Naive thymus-derived CD4-positive, alpha-beta T cell (primary cell): ENCODE measurements at places on chromosomes 13 and 19. TPM values are rescaled to one million over a fixed set of nuclear protein-coding genes. Genes with fewer than 3 reads are reported as not detected.

Gene PLPPR3
- total RNA-seq, result not detected in 2 replicates

Gene LENG9
- 4.3 TPM for total RNA-seq

Gene WDR87
- not detected for total RNA-seq

Gene COLGALT1
- 51.4 and 57.6 TPM in 2 replicates for total RNA-seq

Gene MBD3L2
- not detected in 2 replicates for total RNA-seq

Gene EDDM13
- total RNA-seq, result not detected

- no peaks in the 10 kb centered on the region for H3K36me3 ChIP-seq
- no peaks in the 10 kb centered on the region for H3K4me1 ChIP-seq
- no peak overlapping the region for H3K27ac ChIP-seq
- H3K27me3 ChIP-seq, result peaks cover 10% of the 10 kb centered on the region
- H3K4me3 ChIP-seq, result no peak overlapping the region
These were observed 5.3 kb downstream of the ARHGEF7 start for GRCh38 chr13:111120422-111120821.

DNA sequence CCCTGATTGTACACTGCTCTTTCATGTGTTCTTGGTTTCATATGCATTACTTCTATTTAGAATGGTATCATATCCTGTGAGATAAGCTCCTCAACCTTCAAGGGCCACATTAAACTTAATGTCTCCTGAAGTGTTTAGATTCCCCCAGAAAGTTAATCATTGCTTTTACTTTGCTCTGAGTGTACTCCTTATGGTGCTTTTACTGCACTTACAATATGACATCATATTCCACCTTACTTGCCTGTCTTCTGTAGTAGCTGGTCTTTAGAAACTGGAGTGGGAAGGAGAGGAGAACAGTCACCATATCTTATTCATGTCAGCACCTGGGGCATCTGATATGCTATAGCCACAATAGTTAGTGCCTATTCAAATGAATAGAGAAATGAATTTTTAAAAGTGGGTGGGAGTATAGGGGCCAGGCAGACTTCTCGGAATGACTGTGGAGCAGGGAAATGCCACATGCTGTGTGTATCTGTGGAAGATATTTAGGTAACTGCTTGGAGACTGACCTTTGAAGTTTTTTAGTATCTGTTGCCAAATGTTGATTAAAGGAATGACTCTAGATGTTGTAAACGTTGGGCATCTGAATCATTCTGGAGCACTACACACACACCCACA, 40.2 kb downstream of the SLAIN1 start:
- DNase-seq, result no peak
- no peak overlapping the region for H3K4me3 ChIP-seq
- H3K4me1 ChIP-seq, result no peaks in the 10 kb centered on the region
- H3K27ac ChIP-seq, result no peak overlapping the region

- no peaks in the 10 kb centered on the region for H3K27me3 ChIP-seq
- no peak for DNase-seq
- no peak overlapping the region for H3K4me3 ChIP-seq
- H3K36me3 ChIP-seq, result no peaks in the 10 kb centered on the region
These were observed 50.5 kb downstream of the KCNRG start for GRCh38 chr13:50065712-50066111.

DNA sequence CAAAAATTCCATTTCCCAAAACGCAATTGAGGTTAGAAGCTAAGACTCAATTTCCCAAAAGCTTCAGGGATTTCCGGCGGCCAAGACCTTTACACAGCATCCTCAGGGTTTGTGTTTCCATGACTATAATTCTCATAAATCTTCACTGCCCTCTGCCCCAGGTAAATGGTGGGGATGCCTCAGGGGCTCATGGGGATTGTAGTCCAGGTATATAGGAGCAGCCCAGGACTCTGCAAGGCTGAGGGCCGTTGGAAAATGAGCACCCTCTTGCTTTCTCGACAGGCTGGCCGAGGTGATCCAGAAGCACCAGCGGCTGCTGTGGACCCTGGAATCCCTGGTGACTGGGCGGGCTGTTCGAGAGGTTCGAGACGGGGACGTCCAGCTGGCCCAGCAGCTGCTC, 6.4 kb downstream of the ALDH16A1 start:
- no peak for DNase-seq
- no peaks in the 10 kb centered on the region for H3K36me3 ChIP-seq
- peaks cover 1% of the 10 kb centered on the region for H3K4me1 ChIP-seq
- no peak overlapping the region for H3K4me3 ChIP-seq
- no peak overlapping the region for H3K27ac ChIP-seq
- no peaks in the 10 kb centered on the region for H3K27me3 ChIP-seq

GRCh38 chr19:6639439-6639838, 30.5 kb downstream of the TNFSF14 start:
- H3K36me3 ChIP-seq, result no peaks in the 10 kb centered on the region
- H3K4me1 ChIP-seq, result peaks cover 17% of the 10 kb centered on the region
- DNase-seq, result no peak

DNA sequence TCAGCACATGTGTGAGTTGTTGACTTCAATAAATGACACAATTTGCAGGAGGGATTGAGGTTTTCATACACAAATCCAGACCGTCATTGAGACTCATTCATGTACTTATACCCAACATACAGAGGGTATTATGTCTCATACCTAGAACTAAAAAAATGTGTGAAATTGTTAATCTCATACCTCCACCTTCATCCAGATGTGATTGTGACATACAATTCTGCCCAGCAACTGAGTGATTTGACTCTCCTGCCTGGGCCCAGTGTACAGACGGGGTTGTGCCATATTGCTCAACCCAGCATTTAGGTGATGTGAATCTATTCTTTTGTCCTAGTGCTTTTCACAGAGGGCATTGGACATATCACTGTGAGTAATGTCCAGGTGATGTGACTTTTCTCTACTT, 12.6 kb upstream of the ZNF681 start:
- peaks cover under 1% of the 10 kb centered on the region for H3K36me3 ChIP-seq
- no peak for DNase-seq
- no peak overlapping the region for H3K27ac ChIP-seq
- H3K4me3 ChIP-seq, result no peak overlapping the region

DNA sequence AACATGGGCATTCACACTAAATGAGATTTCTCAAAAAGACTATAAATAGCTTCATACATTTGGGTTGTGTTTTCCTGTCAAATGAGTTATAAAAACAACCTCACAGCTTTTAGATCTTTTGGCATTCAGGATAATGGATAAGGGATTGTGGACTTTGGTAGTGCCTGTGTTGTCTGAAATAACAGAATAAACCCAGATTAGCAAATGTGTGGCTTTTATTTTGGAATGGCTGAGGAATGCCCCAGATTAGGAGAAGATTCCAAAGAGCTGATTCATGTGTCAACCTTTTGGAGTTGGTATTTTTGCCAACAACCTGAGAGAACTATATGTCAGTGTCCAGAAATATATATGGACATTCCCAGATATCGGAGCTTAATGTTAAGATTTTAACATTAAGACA, 164.7 kb downstream of the MTUS2 start:
- no peaks in the 10 kb centered on the region for H3K4me1 ChIP-seq
- no peak for DNase-seq
- no peak overlapping the region for H3K4me3 ChIP-seq
- H3K27ac ChIP-seq, result no peak overlapping the region
- no peaks in the 10 kb centered on the region for H3K27me3 ChIP-seq

- H3K27me3 ChIP-seq, result no peaks in the 10 kb centered on the region
- DNase-seq, result no peak
- H3K4me3 ChIP-seq, result no peak overlapping the region
- H3K27ac ChIP-seq, result no peak overlapping the region
These were observed 47.4 kb downstream of the KDM4B start for GRCh38 chr19:5016268-5016667.

DNA sequence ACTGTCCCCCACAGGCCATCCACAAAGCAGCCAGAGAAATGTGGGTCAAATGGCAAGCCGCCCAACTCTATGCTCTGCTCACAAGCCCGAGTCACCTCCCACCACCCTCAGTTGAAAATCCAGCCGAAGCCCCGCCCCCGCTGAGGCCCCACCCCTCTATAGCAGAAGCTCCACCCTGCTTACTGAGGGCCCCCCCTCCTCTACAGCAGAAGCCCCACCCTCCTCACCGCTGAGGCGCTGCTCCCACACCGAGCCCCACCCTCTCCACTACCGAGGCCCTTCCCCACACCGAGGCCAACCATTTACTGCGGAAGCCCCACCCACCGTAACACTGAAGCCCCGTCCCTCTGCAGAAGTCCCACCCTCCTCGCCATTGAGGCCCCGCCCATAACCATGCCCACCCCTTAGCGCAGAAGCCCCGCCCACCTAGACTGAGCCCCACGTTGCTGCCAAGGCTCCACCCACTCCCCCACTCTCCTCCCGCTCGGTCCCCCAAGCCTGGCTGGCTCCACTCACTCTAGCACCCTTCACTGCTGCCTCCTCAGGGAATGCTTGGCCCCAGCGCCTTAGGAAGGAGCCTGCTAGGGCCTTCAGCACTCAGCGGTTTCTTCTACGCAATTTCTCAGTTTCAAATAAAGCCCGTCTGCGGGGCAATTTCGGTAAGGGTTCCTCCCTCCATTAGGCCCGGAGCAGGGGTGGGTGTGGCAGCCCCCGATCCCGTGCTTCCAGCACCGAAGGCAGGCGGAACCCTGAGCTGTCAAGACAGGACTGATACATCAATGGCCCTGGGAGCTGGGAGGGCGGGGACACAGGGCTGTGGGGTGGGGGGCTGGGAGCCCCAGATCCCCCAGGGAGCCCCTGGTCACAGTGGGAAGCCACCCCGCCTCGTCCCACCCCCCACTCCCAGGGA, 9.0 kb upstream of the MYDGF start:
- H3K36me3 ChIP-seq, result peaks cover 4% of the 10 kb centered on the region
- no peak for DNase-seq

DNA sequence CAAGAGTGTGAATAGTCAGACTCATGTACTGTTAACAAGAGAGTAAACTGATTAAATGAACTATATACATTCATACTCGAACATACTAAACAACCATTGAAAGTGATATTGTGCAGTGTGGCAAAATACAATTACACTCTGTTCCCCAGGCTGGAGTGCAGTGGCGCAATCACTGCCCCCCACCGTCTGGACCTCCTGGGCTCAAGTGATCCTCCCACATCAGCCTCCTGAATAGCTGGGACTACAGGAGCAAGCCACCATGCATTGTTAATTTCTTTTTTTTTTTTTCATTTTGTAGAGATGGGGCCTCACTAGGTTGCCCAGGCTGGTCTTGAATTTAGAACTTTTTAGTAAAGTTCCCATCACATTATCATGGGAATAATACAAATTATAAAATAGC, 77.3 kb upstream of the LSM14A start:
- DNase-seq, result no peak
- no peaks in the 10 kb centered on the region for H3K4me1 ChIP-seq
- no peaks in the 10 kb centered on the region for H3K27me3 ChIP-seq
- no peak overlapping the region for H3K4me3 ChIP-seq

DNA sequence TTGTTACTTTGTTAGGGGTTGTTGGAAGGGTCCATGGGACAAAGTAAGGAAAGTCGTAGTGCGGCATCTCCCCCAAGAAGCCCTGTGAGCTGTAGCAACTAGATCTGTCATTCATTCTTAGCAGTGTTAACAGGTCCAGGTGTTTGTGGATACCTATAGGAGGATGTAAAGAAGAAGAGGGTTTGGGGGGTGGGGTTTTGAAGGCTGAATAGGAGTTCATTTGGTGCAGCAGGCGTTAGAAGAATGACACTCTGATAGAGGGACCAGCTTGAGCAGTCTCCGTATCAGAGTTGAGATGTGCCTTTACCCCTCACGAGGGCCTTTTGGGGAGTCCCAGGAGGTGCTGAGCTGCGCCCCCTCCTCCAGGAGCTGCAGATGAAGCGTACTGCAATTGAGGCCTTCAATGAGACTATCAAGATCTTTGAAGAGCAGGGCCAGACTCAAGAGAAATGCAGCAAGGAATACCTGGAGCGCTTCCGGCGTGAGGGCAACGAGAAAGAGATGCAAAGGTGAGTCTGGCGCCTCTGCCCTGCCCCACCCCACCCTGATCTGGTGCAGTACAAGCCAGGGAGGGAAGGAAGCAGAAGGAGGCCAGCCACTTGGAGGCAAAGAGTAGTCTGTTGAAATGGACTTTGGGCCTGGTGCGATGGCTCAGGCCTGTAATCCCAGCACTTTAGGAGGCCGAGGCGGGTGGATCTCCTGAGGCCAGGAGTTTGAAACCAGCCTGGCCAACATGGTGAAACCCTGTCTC, 7.6 kb upstream of the IFI30 start:
- no peak for DNase-seq
- H3K4me3 ChIP-seq, result no peak overlapping the region
- no peak overlapping the region for H3K27ac ChIP-seq
- no peaks in the 10 kb centered on the region for H3K27me3 ChIP-seq
- H3K36me3 ChIP-seq, result peaks cover 14% of the 10 kb centered on the region
- H3K4me1 ChIP-seq, result no peaks in the 10 kb centered on the region

GRCh38 chr13:44459674-44460073, 86.0 kb downstream of the SERP2 start:
- no peaks in the 10 kb centered on the region for H3K27me3 ChIP-seq
- DNase-seq, result no peak
- H3K4me1 ChIP-seq, result no peaks in the 10 kb centered on the region
- no peaks in the 10 kb centered on the region for H3K36me3 ChIP-seq
- no peak overlapping the region for H3K4me3 ChIP-seq
- no peak overlapping the region for H3K27ac ChIP-seq

GRCh38 chr13:19181021-19181620, 503 bp downstream of the TUBA3C start:
- DNase-seq, result no peak
- no peaks in the 10 kb centered on the region for H3K36me3 ChIP-seq
- H3K4me1 ChIP-seq, result no peaks in the 10 kb centered on the region

DNA sequence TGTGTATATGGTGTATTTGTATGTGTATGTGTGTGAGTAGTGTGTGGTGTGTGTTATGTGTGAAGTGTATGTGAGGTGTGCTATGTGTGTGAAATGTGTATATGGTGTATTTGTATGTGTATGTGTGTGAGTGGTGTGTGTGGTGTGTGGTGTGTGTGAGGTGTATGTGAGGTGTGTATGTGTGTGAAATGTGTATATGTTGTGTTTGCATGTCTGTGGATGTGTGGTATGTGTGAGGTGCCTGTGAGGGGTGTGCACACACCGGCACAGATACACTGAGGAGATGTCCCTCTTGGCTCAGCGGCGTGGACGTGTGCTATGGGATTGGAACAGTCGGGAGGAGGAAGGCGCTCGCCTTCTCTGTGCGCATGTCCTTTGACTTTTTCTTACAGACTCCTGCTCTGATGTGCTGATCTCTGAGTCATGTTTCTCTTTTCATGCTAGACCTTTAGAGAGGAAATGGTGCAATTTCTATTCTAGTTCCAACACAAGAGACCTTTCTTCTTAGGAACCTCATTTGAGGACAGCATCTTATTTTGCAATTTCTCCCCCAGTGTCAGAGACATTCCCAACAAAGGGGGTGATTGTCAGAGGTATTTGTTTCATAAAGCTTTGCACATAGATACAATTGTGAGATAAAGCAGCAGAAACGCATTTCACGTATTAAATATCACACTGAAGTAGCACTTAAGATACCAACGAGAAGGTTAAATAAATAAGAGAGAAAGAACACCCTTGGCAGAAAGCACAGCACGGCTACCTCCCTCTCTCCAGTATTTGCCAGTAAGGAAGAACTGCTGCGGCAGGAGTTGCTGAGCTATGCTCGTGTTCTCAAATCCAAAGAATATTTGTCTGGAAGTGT, 11.3 kb upstream of the TNFRSF19 start:
- H3K4me1 ChIP-seq, result no peaks in the 10 kb centered on the region
- H3K4me3 ChIP-seq, result no peak overlapping the region
- no peak for DNase-seq
- no peaks in the 10 kb centered on the region for H3K36me3 ChIP-seq

GRCh38 chr19:55549500-55550320, 4.4 kb upstream of the SBK3 start:
- H3K36me3 ChIP-seq, result no peaks in the 10 kb centered on the region
- no peak overlapping the region for H3K4me3 ChIP-seq
- H3K4me1 ChIP-seq, result no peaks in the 10 kb centered on the region
- no peak overlapping the region for H3K27ac ChIP-seq
- no peak for DNase-seq
- H3K27me3 ChIP-seq, result no peaks in the 10 kb centered on the region

GRCh38 chr13:51731759-51732158, 72.2 kb downstream of the DHRS12 start:
- no peak overlapping the region for H3K4me3 ChIP-seq
- H3K27ac ChIP-seq, result no peak overlapping the region
- H3K36me3 ChIP-seq, result no peaks in the 10 kb centered on the region
- H3K27me3 ChIP-seq, result no peaks in the 10 kb centered on the region
